ENCODE measurements at places on chromosomes 3 and 15. TPM values are rescaled to one million over a fixed set of nuclear protein-coding genes. Genes with fewer than 3 reads are reported as not detected.

CKMT1A gene
- 26.1 TPM for total RNA-seq

DNA sequence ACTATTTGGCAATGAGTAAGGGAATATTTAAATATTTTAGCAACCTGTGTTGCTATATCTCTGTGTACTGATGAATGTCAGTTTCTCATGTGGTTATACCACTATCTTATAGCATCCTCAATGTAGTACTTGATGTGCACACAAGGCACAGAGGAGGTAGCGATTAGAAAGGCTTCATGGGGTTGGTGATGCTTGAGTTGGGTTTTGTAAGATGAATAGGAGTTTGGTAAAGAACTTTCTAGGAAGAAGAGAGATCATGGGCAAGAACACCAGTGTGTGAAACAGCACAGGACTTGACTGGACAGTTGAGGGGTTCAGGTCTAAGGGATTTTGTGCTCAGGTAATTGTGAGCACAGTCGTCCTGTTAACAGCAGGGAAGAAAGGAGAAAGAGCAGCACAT lies 38.1 kb downstream of the LPP start:
- DNase-seq = no peak

CYP1A1 gene
- 0.45 TPM for total RNA-seq

HTR3E gene
- total RNA-seq = not detected

DNA sequence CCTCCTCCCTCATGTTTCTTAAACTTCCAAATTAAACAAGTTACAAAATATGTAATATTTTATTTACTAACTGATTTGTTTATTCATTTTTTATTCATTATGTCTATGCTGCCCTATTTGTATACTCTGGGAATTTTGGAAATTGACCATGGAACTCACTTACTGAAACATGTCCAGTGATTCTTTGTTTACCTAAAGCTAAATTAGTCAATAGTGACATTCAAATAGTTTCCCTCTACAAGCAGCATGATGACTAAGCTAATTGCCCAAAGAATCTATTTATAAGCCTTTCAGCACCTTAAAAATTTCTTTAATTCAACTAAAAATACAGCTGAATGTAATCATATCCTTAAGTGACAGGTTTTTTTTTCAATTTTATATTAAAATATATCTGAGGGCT lies 437.7 kb downstream of the SI start:
- no peak for DNase-seq

DNA sequence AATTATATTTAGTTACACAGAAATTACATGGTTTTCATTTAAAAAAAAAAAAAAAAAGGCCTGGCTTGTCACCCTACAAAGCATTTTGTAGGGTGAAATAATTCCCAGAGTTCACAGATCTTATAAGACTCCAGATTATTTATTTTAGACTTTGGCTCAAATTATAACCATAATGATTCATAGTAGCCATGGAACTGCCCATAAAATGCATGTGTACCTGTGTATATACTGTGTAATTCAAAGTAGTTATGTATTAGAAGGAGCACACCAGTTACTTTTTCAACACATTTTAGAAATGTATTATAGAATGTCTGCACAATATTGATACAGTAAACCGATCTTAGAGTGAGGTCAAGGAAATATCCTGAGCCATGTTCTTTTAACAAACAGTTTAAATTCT lies 975.6 kb downstream of the GBE1 start:
- no peak for DNase-seq

MYZAP gene
- total RNA-seq = 0.81 TPM

DNA sequence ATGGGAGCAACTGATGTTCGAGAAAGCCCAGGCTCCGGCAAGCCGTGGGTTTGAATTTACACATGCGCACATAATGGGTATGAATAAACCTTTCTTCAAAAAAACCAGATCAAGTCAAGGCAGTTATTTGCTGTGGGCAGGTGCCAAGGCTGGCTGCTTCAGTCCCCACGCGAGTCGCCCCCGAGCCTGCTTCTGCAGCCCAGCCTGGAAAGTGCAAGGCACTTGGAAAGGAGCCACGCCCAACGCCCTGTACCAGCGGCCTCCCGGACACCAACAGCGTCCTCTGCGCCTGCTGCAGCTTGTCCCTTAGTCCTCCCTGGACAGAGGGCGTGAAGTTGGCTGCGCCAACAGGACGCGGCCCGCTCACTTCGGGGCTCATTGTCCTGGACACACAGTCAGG lies 68.9 kb downstream of the KLF15 start:
- DNase-seq = no peak

SNRPN gene
- total RNA-seq = 1,084 TPM

- no peak for DNase-seq
Measured at GRCh38 chr3:56137415-56137814, 330.9 kb downstream of the ERC2 start.

- peak; percentile 17 for DNase-seq
Measured at GRCh38 chr3:106124818-106125217, 256.0 kb upstream of the CBLB start.

- peak; percentile 82 for DNase-seq
Measured at GRCh38 chr15:73851689-73852088, 21.7 kb upstream of the TBC1D21 start.

- DNase-seq = no peak
Measured at GRCh38 chr15:85587707-85588411, 206.9 kb downstream of the KLHL25 start.

GRCh38 chr15:87929841-87930240 lies 326.7 kb downstream of the NTRK3 start:
- no peak for DNase-seq

GRCh38 chr15:57147621-57148020 lies 228.7 kb upstream of the CGNL1 start:
- no peak for DNase-seq

- no peak for DNase-seq
Measured at GRCh38 chr3:108546692-108547091, 36.3 kb upstream of the MYH15 start.

DNA sequence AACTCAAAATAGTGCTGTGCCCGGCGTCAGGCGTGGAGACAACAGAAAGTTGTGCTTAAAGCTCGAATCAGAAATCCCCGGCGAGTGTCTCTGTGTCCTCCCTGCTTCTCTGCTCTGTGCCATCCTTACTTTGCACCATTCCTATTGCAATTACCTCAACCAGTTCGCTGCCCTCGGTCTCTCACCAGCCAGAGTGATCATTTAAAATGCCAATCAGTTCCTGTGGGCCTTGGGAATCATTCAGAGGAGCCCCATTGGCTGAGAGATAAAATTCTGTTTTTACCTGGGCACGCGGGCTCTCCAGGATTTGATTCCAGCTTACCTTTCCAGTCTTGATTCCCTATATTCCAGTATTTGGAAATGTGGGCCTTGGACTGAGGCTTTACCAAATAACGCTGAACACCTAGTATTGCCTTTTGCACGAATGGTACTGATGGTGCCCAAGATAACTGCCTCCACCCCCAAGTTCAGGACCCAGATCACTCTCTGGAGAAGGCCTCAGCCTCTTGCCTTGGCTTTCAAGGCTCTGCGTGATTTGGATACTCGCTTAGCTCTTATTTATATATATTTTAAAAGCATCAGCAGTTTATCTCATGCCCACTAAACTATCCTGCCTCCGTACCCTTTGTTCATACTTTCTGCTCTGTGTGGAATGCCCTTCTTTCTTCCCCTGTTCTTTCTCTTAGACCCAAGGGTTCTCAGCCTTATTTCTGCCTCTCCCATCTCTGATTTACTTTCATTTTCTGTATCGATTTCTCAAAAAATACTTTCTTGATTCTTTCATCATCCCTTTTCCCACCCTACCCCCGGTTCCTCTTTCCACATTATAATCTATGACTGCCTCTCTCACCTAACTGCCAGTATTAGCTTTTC lies 863 bp downstream of the PSMA4 start:
- peak; percentile 26 for DNase-seq

SCN11A gene
- total RNA-seq = 0.11 TPM

- peak; percentile 80 for DNase-seq
Measured at GRCh38 chr3:149480326-149481017, 6.0 kb downstream of the TM4SF4 start.

GRCh38 chr15:49620199-49620598 lies 419 bp downstream of the FAM227B start:
- DNase-seq = no peak

DNA sequence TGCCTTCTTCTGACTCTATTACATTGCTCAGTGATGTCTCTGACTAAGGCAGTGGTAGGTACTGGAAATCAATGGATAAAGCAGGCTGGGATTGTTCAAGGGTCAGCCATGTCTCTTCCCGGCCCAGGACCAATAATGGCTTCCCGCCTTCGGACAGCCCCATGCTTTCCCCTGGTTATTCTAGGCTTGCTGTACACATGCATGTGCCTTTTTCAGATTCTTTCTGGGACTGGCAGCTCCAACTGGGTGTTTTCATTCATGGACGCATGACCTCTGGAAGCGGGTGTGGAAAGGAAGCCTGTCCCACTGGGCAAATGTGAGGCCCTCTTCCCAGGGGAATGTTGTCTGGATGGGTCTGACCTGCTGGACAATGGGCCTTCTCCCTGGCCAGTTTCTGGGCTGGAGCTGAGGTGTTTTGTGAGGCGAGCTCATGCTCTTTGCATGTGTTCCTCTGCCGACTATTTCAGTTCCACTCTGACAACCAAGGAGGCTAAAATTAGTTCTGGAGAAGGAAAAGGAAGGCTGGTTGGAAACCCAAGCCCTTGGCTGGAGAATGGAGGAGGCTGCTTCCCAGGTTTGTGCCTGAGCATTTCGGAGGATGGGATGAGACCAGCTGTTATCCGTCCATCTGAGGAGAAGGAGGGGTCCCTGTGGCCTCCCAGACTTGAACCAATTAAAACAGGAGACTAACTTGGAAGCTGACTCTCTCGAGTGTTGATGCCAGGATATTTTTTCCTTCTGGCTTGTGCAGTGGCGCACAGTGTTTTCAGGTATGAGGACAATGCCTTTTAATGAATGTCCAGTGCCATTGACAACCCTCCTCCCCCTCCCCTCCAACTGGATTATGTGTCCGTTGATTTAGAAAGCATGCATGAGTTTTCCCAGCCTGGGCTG lies 6.9 kb downstream of the ACVR2B start:
- no peak for DNase-seq

Measured in H7 (cell line).